Inflammatory macrophage (primary cell): ENCODE measurements at places on chromosomes 12 and 14.

DNA sequence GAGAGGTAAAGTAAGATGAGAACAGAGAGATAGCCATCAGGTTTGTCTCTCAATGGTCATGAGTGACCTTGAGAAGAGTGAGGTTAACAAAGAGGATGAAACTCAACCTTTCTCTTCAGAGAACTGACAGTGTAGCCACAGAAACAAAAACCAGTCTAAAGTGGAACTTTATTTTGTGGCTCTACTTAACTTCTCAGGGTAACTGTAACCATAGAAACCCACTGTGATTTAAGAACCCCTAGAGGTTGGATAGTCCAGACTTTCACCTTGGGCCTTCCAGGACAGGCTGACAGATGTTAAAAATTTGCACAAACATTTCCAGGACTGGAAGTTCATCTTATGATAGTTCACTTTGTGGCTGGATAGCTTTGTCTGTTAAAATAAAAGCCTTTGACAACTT, 48.5 kb downstream of the ATP23 start:
- no peak for DNase-seq

GRCh38 chr12:61044766-61045165, 1215.4 kb upstream of the USP15 start:
- no peak for DNase-seq

- DNase-seq: peak; percentile 3
Measured at GRCh38 chr12:89098441-89099112, 253.7 kb downstream of the DUSP6 start.

- no peak for DNase-seq
Measured at GRCh38 chr12:123655420-123655819, 15.5 kb upstream of the TCTN2 start.

- no peak for DNase-seq
Measured at GRCh38 chr12:43896496-43896895, 60.6 kb downstream of the TMEM117 start.

DNA sequence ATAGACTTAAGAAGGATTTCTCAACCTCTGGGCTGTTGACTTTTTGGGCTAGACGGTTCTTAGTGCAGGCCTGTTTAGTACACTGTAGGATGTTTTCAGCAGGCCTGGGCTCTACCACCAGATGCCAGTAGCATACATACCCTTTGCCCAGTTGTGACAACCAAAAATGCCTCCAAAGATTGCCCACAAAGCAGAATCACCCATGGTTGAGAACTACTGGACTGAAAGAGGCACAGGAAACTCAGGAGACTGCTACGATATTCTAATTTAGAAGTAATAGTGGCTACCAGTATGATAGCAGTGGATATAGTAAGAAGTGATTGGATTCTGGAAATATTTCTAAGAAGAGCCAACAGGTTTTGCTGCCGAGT, 15.5 kb downstream of the SLC35E3 start:
- DNase-seq: no peak

DNA sequence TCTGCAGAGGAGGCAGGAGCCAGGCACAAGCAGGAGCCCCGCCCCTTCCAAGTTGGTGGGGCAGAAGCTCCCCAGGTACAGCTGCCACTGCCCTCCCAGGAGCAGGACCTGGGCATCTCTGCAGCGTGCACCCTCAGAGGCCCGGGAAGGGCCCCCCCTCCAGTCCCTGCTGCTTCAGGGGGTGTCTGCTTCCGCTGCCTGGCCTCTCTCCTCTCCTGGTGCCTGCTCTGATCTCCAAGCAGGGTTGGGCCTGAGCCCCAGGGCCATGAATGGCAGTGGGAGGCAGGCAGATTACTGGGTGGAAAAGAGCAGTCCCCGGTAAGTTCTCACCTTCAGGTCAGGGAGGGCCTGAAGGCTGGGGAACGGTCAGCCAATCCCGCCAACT, 35.0 kb downstream of the KRT76 start:
- DNase-seq: no peak

DNA sequence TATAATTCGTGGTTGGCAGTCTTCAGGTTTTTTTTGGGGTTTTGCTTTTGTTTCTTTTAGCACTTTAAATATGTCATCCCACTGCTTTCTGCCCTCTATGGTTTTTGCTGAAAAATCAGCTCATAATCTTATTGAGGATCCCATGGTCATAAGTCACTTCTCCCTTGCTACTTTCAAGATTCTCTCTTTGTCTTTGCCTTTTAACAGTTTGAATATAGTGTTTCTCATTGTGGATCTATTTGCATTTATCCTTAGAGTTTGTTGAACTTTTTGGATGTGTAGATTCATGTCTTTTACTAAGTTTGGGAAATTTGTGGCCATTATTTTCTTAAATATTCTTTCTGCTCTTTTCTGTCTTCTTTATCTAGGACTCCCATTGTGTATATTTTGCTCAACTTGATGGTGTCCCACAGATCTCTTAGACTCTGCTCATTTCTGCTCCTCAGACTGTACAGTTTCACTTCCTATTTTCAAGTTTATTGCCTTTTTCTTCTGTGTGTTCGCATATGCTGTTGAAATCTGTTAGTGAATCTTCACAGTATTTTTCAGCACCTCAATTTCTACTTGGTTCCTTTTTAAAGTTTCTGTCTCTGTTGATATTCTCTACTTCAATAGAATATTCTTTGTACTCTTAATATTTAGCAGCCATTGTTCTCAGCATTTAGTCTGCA, 70.8 kb downstream of the WNK1 start:
- DNase-seq: peak; percentile 58

GRCh38 chr12:69056743-69057515, 124.0 kb upstream of the CPM start:
- no peak for DNase-seq

GRCh38 chr14:81066672-81067071, 111.3 kb downstream of the TSHR start:
- DNase-seq: no peak

- DNase-seq: peak; percentile 61
Measured at GRCh38 chr12:57001448-57001906, 4.9 kb downstream of the ZBTB39 start.

- no peak for DNase-seq
Measured at GRCh38 chr12:80033448-80033847, 65.9 kb upstream of the OTOGL start.

- DNase-seq: no peak
Measured at GRCh38 chr12:45273717-45274271, 57.9 kb downstream of the ANO6 start.

DNA sequence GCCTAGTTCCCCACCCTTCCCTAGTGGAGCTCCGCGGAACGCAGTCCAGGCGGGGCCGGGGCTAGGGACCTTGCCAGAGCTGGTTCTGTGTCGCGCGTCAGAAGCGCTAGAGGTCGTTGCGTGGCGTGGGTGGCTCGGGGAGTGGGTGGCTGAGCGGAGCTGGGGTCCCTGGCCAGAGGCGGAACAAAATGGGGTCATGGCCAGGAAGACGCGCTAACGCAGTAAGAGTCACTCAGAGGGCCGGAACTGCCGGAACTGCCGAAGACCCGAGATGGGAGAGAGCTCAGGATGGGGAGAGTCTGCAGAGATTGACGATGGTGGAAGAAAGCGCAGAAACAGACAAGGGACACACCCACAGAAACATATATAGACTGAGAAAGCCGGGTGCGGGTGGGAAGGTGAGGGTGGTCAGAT, 4.8 kb downstream of the DGKA start:
- DNase-seq: no peak

DNA sequence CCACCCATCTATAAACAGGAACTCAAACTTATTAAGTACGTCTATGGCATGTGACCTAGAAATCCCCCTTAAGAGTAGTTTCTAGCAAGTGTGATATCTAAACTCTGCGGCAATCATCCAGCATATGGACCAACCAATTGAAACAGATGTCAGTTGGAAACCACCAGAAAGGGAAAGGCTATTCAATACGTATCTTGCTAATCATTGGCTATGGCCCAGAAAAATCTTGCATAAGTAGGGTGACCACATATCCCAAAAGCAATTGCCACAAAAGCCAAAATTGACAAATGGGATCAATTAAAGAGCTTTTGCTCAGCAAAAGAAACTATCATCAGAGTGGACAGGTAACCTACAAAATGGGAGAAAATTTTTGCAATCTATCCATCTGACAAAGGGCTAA, 24.2 kb downstream of the SYNJ2BP start:
- no peak for DNase-seq

DNA sequence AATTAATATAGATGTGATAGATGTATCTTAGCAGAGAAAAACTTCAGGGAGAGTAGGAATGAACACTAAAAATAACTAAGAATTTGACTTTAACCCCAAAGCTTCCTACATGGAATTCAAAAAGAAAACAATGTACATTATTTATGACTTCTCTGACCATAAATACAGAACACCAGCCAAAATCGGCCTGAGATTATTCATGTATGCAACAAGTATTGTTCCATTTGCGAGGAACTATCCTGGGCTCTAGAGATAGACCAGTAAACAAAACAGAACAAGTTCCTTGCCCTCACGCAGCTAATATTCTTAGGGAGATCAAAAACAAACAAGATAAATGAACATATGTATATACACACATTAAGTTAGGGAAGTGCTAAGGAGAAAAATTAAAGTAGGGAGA, 432.3 kb upstream of the SOX5 start:
- no peak for DNase-seq

- DNase-seq: peak; percentile 31
Measured at GRCh38 chr12:119153477-119154434, 25.0 kb upstream of the HSPB8 start.

GRCh38 chr14:34170882-34171281, 220.0 kb upstream of the EGLN3 start:
- DNase-seq: no peak
